ENCODE measurements at places on chromosomes 12 and 14.
A peak's percentile ranks its signal among the peaks of the same experiment; 100 is the strongest.

GRCh38 chr12:121226399-121226798 is 16.5 kb downstream of the P2RX4 start:
- DNase-seq = no peak

- DNase-seq = no peak
These were observed 87.2 kb downstream of the CEP83 start for GRCh38 chr12:94372461-94372860.

DNA sequence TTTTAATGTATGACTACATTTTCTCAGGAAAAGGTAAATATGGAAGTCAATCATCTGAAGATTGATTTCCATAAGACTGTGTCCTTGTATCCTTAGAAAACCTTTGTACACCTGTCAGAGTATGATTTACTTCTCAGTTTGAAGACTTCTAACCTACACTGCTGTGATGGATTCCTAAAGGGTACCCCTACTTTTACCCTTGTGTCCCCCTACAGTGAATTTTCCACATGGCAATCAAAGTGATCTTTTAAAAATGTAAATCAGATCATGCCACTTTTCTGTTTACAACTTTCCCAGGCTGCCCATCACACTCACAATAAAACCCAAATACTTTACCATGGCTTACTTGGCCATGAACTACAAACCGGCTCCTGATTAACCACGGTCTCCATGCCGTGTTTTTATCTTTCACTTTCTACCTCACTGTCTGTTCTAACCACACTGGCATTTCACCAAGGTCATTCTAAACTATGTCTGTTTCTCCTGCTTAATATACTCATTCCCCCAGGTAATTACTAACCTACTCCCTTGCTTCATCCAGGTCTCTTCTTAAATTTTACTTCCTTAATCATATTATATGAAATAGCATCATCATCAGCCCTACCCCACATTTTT is 8.1 kb downstream of the DNAI7 start:
- DNase-seq = no peak

GRCh38 chr14:23349156-23349845 is 3.4 kb downstream of the SLC22A17 start:
- DNase-seq = no peak

DNA sequence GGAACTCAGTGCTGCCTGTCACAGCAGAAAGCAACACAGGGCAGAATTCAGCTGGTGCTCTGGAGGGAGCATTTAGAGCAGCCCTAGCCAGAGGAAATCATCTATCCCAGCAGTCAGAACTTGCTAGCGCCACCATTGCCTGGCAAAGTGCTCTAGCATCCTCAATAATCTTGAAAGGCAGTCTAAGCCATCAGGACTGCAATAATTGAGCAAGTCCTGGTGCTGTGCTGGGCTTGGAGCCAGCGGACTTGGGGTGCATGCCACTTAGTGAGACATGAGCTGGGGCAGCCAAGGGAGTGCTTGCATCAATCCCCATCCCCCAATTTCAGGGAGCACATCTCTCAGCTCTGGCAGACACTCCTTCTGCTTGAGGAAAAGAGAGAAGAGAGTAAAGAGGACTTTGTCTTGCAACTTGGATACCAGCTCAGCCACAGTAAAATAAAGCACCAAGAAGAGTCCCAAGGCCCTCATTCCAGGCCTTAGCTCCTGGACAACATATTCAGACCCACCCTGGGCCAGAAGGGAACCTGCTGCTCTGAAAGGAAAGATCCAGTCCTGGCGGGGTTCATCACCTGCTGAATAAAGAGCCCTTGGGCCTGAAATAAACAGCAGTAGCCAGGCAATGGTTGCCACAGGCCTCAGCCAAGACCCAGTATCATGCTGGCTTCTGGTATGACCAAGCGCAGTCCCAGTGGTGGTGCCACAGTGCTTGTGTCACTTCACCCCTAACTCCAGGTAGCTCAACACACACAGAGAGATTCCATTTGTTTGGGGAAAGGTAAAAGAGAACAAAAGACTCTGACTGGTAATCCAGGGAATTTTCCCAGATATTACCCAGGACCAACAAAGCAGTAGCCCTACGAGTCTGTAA is 44.5 kb upstream of the ZDHHC17 start:
- no peak for DNase-seq

DNA sequence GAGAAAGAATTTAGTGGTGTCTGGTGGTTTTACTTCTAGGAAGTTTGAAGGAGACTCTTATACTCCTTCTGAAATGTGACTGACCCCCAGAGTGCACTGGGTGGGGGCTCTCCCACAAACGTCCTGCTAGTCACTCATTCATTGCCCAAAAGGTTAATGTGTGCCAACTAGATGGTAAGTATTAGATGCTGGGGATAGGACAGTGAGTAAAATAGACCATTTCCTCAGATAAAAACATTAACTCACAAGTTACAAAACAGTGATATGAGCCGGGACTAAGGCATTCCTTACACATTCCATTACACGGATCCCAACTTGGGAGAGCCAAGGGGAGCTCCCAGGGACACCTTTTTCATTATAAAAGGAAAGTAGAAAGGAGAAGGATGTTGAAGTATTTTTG is 185.1 kb downstream of the ATXN7L3B start:
- DNase-seq = no peak

DNA sequence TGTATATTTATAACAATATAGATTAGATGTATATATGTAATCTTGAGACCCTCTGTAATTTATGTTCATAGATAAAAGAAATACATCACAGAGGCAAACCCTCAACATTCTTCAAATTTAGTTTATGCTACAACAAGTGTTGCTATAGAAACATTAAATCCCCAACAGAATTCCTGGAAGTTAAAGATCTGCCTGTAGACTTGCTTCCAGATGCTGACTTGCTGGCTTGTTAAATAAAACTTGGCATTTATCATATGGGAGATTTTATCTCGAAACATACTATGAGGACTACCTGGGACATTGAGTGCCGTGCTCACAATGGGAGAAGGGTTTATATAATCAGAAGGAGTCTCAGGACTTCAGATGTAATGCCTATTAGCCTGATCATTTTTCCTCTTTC is 136.3 kb upstream of the PLXNC1 start:
- DNase-seq = no peak

DNA sequence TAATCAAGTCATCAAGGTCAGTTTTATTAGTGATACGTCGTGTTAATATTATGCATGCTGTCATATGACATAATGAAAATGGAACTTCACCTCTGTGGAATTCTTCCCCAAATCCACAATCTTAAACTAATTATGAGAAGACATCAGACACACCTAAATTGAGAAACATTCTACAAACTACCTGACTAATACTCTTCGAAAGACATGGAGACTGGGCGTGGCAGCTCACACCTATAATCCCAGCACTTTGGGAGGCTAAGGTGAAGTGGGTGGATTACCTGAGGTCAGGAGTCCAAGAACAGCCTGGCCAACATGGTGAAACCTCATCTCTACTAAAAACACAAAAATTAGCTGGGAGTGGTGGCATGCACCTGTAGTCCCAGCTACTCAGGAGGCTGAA is 33.3 kb upstream of the KRAS start:
- DNase-seq = no peak

DNA sequence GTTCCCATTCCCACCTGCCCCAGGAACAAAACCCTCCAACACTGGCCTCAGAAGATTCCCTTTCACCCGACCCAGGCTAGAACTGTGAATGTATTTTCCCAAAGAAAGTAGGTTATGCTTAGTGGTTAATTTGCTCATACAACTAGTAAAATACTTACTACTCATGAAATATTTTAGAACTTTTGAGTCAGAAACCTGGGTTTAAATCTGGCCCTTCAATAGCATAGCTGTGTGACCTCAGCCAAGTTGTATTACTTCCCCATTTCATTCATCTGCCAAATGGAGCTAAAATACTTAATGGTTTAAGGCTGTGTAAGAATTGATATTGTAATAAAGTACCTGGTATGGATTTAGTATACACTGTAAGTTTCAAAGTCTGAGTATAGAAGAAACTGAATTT is 69.1 kb upstream of the DNM1L start:
- no peak for DNase-seq

DNA sequence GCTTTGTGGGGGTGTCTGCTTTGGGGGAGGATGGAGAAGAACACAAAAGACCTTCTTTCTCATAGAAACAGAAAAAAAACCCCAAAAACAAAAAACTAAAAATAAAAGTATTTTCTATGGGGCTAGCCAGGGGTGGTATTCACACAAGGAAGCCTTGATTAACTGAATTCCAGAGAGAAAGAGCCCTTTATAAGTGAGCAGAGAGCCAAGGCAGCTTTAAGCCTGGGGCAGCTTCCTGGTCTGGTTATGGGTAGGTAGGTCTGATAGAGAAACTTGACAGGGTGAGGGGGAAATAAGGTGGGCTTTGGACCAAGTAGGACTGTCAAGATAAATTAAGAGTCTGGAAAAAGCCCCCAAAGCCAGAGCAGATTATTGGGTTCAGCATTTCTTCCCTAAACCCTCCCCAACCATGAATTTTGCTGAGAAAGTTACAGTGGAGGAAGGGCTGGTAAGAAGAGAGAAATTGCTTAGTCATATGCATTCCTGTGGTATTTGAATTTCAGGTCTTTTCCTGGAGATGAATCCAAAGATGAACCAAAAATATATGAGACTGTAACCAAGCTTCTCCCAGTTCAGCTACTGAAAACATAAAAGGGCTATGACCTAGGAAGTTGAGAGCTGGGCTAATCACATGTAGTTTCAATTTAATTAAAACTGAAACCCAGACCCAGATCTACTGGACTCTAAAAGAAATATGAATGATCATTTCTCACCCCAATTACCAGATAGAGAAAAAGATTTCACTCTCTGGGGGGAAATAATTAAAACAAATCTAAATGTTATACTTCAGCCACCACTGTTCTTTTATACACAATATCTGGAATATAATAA is 144.8 kb downstream of the TBC1D30 start:
- peak; percentile 19 for DNase-seq

- no peak for DNase-seq
These were observed 482.8 kb upstream of the TBX3 start for GRCh38 chr12:115166698-115167315.

DNA sequence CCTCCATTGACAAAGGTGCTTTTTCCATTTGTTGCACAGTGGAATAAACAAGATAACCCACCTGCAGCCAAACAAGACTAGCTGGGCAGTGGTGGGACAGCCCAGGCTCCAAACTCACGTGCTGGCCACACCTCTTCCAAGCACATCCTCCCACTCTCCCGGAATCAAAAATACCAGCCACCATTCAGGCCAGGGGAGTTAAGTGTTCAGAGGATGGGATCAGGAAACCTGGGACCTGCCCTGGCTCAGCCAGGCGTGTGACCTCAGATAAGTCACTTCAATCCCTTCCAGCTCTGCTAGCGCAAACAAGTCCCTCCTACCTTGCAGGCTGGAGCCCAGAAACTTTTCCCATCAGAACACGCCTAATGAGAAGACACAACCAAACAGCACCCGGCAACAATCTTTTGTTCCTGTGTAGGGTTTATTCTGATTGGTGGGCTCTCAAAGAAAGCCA is 43.3 kb downstream of the ACTN1 start:
- DNase-seq = no peak

DNA sequence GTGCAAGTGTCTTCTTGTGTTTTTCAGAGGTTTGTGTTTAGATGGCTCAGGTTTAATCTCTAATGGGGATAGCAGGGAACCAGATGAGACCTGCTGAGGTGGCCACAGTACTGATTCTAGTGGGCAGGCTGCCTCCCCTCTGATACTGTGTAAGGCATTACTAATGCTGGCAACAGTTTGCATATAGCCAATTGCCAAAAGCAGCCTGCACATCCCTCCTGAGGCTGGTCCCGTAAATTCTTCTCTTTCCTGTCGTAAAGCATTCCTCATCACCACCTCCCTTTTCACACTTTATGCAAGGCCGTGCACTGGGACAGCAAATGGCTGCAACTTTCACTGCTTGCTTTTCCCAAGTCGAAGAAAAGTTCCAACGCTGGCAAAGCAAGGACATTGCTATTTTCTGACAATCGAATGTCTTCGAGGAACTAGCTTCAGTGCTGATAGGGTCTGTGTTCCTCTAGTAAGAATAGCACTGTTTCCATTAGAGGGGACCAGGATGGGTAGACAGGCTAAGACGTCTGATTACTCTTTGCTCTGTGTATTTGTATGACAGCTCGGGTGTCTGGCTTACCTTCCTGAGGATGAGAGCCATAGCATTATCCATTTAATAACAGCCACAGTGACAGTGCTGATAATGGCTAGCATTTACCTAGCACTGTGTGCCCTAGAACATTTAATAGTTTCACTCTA is 178.2 kb upstream of the HIF1A start:
- no peak for DNase-seq

DNA sequence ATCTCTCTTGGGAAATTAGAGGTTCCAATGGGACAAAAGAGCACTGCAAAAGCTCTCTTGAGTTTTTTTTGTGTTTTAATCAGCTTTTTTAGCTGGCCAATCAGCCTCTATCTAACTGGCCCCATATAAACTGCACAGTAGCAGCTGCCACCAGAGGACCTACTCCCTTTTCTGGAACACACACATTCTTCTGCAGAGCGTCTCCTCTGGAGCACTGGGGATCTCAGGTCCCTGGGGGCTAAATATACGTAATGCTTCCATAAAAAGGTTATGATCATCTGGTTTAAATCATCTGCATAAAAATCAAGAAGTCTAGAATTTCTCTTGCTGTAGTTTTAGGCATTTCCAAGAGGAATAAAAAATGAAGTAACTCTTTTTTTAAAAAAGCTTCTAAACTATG is 32.3 kb downstream of the TSPAN8 start:
- no peak for DNase-seq

DNA sequence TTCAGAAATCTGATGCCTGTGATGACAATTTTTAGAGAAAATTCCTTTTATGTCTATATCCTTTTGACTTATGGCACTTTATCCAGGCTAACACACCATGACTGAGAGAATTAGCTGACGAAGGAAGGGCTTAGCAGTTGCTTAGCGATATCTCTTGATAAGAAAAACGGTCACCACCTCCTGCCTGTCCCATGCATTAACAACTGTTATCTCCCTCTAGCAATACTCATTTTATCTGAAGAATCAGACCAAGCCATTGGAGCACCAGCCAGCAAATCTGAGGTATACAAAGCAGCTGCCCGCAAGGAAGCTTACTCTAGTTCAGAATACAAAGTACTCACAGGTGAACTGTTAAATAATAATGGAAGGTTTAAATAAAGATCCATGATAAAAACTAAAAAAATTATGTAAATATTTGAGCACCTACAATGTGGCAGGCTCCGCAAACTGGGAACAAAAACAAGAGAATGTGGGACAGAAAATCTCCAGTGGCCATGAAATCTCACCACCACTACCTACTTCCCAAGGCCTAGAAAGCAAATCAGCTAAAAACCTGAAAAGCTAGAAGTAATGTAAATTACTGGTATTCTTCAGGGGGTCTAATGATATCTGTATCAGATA is 24.3 kb downstream of the PPM1H start:
- DNase-seq = no peak

All from HS-5 (cell line).